ENCODE measurements at places on chromosomes 7 and 10.

GRCh38 chr7:45155357-45155900, 2.2 kb upstream of the RAMP3 start:
- no peak for DNase-seq

DNA sequence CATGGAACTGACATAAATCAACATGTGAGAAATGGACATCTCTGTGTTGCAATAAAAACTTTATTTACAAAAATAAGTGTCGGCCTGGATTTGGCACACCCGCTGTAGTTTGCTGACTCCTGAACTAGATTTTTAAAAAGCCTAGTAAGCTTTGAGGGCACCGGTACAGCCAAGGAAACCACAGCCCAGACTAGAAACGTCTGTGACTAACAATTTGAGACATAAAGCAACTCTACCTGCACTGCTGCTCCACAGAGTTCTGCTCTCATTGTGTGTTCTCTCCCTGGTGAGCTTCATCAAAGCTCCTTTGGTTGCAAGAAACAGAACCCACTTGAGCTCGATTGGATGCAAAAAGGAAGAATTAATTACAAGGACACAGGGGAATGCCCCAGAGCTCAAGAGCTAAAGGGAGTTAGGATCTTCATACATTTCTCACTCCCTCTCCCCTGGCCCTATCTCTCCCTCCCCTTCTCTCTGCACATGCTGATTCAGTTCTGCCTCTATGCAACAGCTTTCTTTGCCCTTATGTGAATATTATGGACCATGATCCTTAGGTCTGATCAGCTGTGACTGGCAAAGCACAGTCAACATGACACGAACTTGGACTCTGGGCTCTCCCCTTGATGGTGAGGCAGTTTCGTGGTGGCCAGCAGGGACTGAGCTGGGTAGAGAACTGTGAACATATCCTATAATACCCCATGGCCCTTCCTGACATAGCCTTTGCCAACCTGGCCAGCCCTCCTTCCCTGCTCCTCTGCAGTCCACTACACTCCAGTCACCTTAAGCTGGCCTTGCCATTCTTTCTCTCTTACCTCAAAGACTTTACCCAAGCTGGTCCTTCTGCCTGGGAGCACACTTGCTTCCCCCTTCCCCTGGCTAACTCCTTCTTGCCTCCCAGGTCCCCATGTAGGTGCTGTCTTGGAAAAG, 77.5 kb upstream of the YAE1 start:
- DNase-seq = no peak

GRCh38 chr7:51827631-51828030, 511.0 kb upstream of the COBL start:
- DNase-seq = no peak

DNA sequence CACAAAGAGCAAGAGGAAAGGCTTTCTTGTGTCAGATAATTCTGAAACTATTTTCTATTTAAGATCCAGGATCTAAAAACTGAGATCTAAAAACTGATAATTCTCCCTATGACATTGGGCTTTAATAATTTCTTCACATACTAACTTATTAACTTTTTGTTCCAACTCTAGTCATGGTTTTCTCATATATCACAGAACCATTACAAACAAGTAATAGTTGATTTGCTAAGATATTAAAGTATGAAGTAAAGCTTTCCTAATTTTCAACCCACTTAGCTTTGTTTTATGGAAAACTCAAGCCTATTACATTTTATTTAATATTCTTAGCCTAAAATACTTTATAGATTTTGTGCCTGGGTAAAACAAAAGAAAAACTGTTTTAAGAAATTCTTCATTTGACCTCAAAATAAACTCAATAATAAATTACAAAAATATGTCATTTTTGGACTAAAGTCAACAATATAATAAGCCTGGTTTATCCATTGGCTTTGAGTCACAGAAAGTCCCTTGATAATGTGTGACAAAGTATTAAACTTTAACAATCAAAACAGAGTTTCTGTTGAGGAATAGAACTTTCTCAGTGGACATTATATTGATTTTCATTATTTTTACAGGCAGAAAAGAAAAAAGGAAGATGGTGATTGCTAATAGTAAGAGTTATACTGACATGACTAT, 1142.9 kb upstream of the SORCS1 start:
- no peak for DNase-seq

- no peak for DNase-seq
These were observed 392.4 kb downstream of the PLXNA4 start for GRCh38 chr7:132183781-132184380.

GRCh38 chr10:29823553-29824080, 188.8 kb upstream of the SVIL start:
- no peak for DNase-seq

GRCh38 chr7:102967798-102968197, 55.0 kb downstream of the LRRC17 start:
- DNase-seq = no peak

DNA sequence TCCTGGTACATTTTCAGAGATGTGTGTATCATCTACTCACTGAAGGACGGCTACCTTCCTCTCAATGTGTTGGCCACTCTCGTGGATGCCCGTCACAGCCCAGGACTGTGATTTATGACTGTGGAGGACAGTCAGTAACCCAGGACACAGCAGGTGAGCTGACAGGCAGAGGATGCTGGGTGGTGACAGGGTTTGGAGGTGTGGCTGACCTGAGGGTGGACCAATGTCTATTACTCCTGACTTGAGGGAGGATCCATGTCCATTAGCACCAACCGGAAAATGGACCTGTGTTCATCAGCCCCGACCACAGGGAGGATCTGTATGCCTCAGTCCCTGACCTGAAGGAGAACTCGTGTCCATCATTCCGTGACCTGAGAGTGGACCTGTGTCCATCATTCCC, 96.1 kb downstream of the ADCY1 start:
- no peak for DNase-seq

DNA sequence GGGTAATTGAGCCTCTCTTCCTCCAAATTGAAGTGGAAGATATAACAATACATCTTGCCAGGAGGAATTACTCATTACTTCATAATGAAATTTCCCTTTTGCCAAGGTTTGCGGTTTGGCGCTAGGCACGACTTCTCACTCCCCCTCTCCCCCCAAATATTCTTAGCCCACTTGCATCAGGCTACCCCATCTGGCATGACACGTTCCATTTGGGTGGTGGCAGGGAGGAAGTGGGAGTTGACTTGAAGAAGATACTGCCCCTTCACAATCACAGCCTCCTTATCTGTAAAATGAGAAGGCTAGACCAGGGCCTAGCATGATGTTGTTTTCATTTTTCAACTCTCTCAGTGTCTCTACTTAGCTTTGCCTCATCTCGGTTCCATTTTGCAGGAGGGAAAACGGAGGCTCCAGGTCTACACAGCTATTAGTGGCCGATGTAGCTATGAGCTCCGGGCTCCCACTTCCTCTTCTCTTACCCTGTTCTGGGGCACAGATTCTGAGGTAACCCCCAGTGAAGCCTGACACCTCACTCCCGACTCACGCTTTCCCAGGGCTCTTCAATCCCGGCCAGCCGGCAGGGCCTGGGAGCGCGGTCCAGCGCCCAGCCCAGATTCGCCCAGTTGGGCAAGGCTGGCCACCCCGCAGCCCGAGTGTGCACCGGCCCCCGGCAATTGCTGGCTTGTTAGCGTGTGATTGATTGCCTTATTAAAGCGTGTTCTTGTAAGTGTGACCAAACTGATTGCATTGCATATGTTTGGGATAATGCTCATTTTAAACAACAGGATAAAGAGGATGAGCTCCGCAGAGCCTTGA, 6.5 kb downstream of the EVX1 start:
- DNase-seq = no peak

- DNase-seq = no peak
These were observed 11.7 kb downstream of the PRF1 start for GRCh38 chr10:70590655-70591416.

DNA sequence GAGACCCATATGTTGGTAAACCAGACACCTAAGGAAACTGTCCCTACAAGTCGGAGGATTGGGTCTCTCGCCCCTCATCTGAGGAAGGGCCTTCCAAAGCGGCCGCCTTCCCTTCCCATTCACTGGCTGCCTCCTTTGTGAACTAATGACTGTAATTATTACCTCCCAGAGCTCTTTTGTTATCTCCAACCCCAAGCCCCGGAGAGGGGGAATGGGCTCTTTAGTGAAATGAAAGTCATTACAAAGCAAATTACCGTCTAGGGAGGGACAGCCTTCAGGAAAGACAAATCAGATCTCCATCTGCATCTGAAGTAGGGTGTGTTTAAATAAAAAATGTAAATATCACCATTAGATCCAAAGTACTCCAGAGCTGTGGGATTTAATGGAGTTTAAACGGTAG, 2.6 kb upstream of the GAD2 start:
- no peak for DNase-seq

GRCh38 chr10:18599392-18599791, 52.0 kb downstream of the NSUN6 start:
- no peak for DNase-seq

DNA sequence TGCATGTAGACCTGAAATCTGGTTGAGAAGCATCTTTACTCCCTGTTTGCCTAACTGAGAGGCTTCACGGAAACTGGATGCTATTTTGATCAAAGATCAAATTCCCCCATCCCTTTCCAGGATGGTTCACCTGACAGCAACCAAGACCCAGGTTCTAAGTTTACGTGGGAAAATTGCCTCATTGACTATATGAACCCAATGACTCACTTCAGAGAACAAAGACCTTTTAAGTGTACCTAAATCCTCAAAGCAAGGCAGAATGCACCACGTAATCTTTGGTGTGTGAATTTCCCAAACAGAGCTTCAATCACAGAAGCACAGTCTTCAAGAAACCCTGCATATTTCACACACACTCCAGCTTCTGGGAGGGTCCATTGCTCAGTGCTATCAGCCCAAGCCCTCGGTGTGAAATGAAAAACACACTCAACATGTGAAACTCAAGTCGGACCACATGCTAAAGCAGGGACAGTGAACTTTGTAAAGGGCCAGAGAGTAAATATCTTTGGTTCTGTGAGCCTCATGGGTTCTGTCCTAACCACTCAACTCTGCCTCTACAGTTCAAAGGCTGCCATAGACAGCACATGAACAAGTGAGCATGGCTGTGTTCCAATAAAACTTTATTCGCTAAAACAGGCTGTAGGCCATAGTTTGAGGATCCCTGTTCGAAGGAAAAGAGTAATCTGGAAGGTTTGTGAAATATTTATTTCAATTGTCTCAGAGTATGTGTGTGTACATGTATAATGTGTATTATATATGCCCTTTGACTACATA, 275.6 kb upstream of the FOXK1 start:
- no peak for DNase-seq

GRCh38 chr10:480928-481552, 208.4 kb downstream of the DIP2C start:
- no peak for DNase-seq

- DNase-seq = no peak
These were observed 24.1 kb upstream of the FFAR4 start for GRCh38 chr10:93542358-93542791.

DNA sequence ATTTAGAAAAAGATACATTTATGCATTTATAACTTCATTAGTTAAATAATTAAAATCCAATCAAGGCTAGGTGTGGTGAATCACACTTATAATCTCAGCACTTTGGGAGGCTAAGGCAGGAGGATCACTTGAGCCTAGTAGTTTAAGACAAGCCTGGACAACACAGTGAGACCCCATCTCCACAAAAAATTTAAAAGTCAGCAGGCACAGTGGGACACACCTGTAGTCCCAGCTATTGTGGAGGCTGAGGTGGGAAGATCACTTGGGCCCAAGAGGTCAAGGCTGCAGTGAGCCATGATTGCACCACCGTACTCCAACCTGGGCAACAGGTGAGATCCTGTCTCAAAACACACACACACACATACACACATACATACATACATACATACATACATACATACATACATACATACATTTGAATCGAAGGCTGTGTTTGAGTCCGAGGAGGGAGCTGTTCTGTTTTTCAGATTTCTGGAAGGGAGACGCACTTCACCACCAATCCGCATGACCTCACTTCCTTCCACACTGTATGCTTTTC, 30.1 kb downstream of the SFMBT2 start:
- DNase-seq = no peak

DNA sequence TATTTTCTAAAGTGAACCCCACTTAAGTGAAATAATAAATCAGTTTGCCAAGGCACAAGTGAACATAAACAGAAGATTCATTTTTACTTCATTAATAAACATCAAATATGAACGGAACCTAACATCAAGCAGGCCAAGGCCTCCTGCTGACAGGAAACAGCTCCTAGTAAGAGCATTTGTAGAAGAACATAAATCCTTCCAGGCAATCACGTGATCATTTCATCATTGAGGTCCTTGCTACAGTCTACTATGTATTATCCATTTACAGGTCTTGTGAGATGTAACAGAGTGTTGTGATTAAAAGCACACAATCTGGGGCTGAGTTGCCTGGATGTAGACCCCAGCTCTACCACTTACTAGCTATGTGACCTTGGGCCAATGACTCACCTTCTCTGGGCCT, 70.6 kb downstream of the CALD1 start:
- DNase-seq = no peak

DNA sequence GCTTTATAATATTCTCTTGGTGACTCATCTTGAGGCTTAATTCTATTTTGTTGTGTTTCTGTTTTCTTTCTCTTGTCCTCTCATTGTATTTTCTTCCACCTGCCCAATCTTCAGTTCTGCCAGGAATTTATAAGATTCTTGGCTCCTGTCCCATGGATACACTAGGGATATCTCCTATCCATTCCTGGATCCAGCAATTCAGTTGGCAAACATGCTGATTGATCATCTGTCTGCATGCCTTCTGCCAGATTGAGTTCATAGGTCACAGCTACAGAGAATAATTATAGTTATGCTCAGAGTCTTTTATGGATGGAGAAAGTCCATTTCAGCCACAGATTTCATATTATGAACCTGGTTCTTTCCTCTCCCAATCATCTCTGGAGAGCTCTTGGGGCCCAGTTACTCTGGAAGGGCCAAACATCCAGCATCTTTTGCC, 140.4 kb upstream of the MAGI2 start:
- no peak for DNase-seq

DNA sequence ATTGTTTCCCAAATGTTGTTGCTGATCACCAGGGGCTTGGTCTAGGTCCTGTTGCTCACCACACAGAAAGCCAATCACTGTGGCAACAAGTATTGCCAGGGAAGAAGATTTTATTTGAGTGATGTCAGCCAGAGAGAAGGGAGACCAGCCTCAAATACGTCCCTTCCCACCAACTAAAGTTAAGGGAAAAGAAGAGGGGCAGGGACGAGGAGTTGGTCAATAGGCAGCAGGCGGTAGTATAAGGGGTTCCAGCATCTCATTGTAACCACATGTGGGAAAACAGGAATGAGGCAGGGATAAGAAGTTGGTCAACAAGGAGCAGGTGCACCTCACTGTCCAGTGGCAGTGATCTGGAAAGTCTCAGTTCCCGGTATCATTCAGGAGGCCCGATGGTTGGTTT, 138.9 kb upstream of the KCNMA1 start:
- DNase-seq = no peak

DNA sequence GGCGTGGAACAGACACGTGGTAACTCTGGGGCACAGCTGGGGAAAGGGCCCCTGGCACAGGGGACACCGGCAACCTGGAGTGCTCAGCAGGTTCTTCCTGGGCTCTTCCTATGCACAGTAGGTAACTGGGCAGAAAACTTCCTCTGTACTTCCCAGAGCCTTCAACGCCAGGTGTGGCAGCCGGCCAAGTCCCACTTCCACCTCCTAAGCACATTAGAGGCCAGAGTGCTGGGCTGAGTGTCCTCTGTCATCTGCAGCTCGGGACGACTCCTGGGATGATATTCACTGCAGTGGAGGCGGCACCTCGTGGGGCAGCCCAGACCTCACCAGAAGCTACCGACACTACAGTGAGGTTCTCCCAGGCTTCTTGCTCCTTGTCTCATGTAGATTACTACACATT, 114.5 kb downstream of the LARP4B start:
- DNase-seq = no peak

GRCh38 chr7:126569402-126569801, 683.3 kb downstream of the GRM8 start:
- no peak for DNase-seq

- no peak for DNase-seq
These were observed 139.5 kb upstream of the FERD3L start for GRCh38 chr7:19284596-19285300.
